Fibroblast of the conjunctiva (primary cell): ENCODE measurements at places on chromosomes 5 and 9.
A peak's percentile ranks its signal among the peaks of the same experiment; 100 is the strongest.

DNA sequence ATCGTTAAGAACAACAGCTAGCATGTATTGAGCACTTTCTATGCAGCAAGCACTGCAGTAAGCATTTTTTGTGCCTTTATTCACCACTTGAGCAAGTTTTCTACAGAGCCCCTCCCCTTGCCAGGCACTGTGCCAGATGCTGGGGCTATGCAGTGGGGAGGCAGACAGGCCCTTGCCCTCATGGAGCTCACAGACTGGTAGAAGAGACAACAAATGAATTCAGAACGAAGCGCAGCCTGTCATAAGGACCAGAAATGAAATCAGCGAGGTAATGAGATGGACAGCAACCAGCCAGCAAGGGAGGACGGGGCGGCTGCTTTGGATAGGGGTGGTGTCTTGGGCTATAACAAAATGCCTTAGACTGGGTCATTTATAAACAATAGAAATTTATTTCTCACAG is 68.8 kb downstream of the C9orf50 start:
- no peak for DNase-seq

GRCh38 chr5:89179731-89180130 is 296.7 kb upstream of the MEF2C start:
- DNase-seq = peak; percentile 30

DNA sequence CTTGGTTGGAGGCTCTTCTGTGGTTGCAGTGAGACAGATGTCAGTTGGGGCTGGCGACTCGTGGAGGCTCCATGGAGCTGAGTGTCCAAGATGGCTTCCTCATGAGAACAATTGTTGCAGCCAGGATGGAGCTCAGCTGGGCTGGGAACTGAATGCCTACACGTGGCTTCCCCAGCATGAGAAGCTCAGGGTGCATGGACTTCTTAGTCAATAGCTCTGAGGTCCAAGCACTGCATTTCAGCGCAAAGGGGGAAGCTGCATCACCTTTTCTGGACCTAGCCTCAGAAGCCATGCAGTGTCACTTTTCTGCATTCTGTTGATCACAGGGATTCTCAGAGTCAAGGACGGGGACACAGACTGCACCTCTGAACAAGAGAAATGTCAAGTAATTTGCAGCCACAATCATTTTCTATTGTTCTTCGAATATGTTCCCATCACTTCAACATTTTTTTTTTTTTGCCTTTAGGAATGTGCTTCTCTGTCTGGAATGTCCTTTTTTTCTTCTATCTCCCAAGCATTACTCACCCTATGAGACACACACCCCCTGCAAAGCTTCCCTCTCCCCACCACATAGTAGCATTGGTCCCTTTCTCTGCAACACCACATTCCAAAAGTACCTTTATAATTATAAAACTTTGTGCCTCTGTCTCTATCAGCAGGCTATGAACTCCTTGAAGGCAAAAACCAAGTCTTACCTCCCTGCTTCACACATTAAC is 57.5 kb upstream of the STK32A start:
- no peak for DNase-seq

GRCh38 chr9:8473244-8474020 is 673.9 kb upstream of the DMAC1 start:
- DNase-seq = no peak

DNA sequence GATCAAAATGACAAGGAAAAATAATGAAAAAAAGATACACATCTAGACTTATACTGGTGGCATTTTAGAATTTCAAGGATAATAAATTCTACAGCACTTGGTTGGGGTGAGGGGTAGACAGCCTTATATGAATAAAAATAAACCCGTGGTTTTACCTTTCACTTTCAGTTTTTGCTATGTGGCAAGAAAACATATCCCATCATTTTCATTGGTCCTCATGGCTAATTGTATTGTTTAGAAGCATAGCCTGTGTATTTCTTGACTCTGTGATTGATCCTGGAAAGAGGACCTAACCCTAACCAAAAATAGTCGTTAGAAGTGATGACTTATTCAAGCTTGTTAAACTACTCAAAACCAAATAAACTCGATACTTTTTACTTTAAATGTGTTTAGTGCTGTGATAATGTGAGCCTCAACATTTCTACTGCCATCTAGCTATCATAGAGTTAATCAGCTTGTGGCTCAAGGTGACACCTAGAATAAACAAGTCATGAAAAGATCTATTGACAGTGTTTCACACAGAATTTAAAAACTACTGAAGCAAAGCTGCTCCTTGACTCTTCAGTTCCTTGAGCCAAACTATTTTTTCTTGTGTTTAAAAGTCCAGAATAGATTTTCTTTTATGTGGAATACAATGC is 153.3 kb upstream of the IZUMO3 start:
- no peak for DNase-seq

DNA sequence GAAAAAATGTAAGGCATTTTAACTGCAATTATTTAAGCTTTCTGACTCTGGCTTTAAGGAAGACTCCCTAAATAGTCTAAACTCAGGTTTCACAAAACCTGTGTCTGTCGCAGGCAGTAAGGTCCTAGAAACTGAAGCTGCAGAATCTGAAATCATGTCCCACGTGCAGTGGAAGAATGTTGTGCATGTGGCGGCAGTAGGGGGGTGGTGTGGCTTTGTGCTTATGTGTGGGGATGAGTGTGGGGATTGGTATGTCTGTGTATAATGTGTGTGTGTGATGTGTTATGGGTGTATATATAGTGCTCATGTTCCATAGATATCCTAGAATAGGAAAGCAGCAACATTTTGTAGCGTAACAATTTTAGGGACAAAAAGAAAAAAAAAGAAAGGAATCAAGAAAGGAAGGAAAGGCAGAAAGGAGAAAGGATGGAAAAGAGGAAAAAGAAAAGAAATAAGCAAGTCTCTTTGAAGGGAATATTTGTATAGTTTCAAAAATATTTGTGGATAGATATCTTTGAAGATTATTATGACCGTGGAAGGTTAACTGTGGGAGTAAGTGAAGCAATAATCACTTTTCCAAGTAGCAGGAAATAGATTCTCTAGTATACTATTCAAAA is 6.6 kb downstream of the ANKDD1B start:
- DNase-seq = no peak
